Trophoblast cell (in vitro differentiated cells and primary cell): ENCODE measurements at places on chromosomes 11 and 22.

- H3K4me1 ChIP-seq, result peaks cover 8% of the 10 kb centered on the region
- H3K27me3 ChIP-seq, result no peaks in the 10 kb centered on the region
- peaks cover 1% of the 10 kb centered on the region for H3K36me3 ChIP-seq
- H3K27ac ChIP-seq, result no peak overlapping the region
- DNase-seq, result no peak
These were observed 160.2 kb downstream of the LDLRAD3 start for GRCh38 chr11:36103933-36104530.

DNA sequence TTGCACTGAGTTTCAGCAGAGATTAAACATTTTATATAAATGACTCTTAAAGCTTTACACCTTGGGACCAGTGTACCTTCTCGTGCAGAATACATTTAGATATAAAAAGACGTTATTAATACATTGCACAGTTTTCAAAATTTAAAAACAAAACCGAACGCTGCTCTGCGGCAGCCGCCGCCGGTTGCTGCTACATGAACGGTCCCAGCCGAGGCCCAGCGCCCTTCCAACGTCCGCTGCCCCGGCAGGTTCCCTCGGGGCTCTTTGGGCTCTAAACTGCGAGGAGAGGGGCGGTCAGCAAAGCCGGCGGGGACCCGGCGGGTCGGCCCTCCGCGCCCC is 2.0 kb downstream of the CDKN1C start:
- DNase-seq, result no peak
- peak overlapping the region; percentile 70 for H3K4me3 ChIP-seq
- peaks cover 12% of the 10 kb centered on the region for H3K27me3 ChIP-seq
- peaks cover 8% of the 10 kb centered on the region for H3K36me3 ChIP-seq

DNA sequence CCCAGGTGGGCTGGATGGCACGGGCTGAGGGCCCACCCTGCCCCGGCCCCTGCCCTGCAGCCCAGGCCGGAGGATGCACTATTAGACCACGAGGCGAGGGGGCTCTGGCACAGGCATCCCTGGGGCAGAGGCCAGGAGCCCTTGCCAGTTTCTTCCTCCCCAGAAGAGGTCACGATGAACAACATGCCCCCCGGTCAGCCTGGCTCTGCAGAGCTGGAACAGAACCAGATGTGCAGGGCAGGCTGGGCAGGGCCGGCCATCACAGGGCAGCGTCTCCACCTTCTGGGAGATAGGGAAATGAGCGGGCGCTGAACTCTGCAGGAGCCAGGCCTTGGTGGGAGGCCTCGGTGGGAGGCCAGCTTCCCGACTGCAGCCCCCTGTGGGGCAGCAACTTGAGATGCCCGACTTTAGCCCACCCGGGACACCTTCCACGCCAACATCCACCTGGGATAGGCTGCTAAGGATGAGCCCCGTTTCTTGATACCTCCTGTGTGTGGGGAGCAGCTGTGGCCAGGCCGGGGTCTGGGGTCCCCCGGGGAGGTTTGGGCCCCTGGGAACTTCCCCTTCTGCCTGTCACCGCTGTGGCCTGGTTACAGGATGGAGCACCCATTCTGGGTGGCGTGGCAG is 21.8 kb upstream of the GNB1L start:
- H3K27me3 ChIP-seq, result no peaks in the 10 kb centered on the region
- no peak for DNase-seq
- H3K4me3 ChIP-seq, result no peak overlapping the region

- no peaks in the 10 kb centered on the region for H3K4me1 ChIP-seq
- no peak overlapping the region for H3K4me3 ChIP-seq
- H3K36me3 ChIP-seq, result no peaks in the 10 kb centered on the region
- DNase-seq, result no peak
These were observed 444.4 kb downstream of the DLG2 start for GRCh38 chr11:85182441-85183387.

- H3K4me3 ChIP-seq, result no peak overlapping the region
- H3K4me1 ChIP-seq, result peaks cover 44% of the 10 kb centered on the region
- H3K27me3 ChIP-seq, result no peaks in the 10 kb centered on the region
- H3K36me3 ChIP-seq, result peaks cover 8% of the 10 kb centered on the region
- peak; percentile 52 for DNase-seq
These were observed 4.7 kb downstream of the YPEL4 start for GRCh38 chr11:57644748-57645688.

- H3K27me3 ChIP-seq, result no peaks in the 10 kb centered on the region
- no peak overlapping the region for H3K27ac ChIP-seq
- DNase-seq, result no peak
- H3K4me3 ChIP-seq, result no peak overlapping the region
- H3K36me3 ChIP-seq, result no peaks in the 10 kb centered on the region
- no peaks in the 10 kb centered on the region for H3K4me1 ChIP-seq
These were observed 1152.1 kb downstream of the TBC1D22A start for GRCh38 chr22:47914481-47915097.

GRCh38 chr11:107998761-107999160 is 9.9 kb upstream of the CUL5 start:
- H3K4me1 ChIP-seq, result no peaks in the 10 kb centered on the region
- DNase-seq, result no peak
- H3K36me3 ChIP-seq, result no peaks in the 10 kb centered on the region
- H3K27me3 ChIP-seq, result no peaks in the 10 kb centered on the region
- H3K27ac ChIP-seq, result no peak overlapping the region

- DNase-seq, result peak; percentile 47
- H3K27ac ChIP-seq, result peak overlapping the region; percentile 62
- no peaks in the 10 kb centered on the region for H3K36me3 ChIP-seq
- peaks cover 4% of the 10 kb centered on the region for H3K4me1 ChIP-seq
- H3K4me3 ChIP-seq, result no peak overlapping the region
These were observed 32.5 kb downstream of the CSTF3 start for GRCh38 chr11:33128739-33129138.

DNA sequence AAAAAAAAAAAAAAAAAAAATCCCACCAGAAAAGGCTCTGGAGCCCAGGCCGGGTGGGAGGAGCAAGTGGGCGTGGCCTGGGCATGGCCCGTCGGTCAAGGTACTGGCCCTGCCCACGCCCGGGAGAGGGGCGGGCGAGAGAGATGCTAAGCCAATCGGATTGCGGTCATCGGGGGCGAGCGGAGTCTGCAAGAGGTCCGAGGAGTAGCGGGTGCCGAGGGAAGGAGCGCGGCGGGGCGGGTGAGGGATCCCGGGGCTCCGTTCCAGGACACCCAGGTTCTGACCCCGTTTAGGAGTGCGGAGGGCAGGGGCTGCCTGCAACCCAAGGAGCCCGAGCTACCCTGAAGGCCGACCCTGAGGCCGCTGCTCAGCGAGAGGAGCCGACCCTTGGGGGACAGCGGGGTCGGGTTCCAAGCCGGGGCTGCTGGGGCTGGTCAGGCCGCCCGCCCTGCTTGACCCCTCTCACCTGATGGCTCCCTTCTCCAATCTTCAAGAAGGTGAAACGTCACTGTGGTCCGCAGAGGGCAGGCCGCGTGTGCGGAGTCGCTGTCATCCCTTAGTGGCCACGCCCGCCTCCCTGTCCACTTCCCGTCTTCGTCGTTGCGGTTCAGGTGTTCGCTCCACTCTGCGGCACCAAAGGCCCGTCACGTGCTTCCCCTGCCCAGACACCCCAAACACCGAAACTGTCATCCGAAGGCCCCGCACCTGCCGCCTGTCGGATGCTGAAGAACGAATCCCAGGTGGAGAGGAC is 11.1 kb upstream of the TAB1 start:
- peak overlapping the region; percentile 74 for H3K4me3 ChIP-seq
- H3K27me3 ChIP-seq, result no peaks in the 10 kb centered on the region
- H3K36me3 ChIP-seq, result no peaks in the 10 kb centered on the region
- DNase-seq, result peak; percentile 78
- H3K27ac ChIP-seq, result no peak overlapping the region

DNA sequence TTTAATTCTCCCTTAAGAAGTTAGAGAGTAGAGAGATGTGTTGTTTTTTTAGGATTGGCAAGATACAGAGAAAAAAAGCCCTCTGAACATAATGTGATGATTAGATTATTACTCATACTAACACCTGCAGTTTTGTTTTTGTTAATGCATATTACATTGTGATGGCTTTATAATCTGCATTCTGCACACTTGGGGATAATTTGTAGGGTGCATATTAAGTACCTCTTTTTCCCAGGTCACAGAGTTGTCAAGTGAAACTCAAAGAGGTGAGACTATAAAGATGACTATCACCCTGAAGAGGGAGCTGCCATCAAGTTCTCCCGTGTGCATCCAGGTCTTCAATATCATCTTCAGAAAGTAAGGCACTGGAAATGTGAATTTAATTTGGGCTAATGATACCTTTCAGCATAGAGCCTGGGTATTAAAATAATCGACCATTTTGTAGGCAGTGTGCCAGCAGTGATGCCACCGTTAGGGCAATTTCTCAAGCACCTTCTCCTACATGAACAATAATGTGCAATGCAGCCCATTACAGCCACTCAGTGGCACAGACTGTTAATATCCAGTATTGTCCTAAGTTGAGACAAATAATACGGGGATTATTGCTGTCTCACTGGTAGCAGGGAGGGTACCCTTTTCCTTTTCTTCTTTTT is 16.2 kb downstream of the PIWIL4 start:
- no peaks in the 10 kb centered on the region for H3K27me3 ChIP-seq
- no peak for DNase-seq
- no peaks in the 10 kb centered on the region for H3K36me3 ChIP-seq
- no peak overlapping the region for H3K27ac ChIP-seq

DNA sequence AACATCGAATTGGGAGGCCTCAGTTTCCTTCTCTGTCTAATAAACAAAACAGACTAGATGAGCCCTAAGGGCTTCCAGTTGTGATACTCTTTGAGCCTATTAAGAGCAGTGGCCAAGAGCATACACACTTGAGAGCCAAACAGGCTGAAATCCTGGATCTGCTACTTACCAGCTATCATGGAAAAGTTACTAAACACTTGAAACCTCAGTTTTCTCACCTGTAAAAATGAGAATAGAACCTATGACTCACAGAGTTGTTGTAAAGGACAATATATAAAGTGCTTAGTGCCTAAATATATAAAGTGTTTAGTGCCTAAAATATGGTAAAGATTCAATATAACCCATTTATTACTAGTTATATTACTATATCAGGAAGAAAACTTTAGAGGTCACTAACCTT is 23.7 kb upstream of the GDPD4 start:
- no peak for DNase-seq
- no peak overlapping the region for H3K4me3 ChIP-seq
- no peak overlapping the region for H3K27ac ChIP-seq
- no peaks in the 10 kb centered on the region for H3K27me3 ChIP-seq

DNA sequence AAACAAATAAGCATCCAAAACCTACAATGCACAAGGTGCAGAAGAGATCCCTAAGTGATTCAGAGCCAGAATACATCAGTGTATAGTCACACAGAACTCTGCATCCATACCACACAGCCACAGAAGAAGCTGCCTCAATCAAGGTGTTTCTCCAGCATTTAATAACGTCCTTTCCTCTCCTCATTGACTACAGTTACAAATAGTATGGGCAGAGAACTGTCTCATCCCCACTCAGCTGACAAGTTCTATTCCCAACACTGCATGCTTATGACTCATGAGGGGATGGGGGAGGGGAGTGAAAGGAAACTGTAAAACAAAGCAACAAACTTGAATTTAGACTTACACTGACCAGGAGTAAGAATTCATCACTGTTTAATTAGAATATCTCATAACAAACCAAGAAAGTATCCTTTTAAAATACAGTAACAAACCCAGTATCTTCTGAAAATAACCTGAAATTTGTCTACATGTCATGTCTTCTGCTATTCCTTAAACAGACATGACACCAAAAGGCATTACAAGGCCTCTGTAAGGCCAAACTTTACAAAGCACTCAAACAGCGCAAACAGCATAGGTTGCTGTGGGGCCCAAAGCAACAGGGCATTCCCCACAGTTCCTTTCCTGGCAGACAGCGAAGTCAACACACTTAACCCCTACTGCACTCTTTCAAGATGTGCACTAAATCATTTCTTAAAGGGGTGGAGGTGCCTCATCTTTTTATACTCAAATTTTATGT is 29.3 kb downstream of the CELF1 start:
- no peaks in the 10 kb centered on the region for H3K27me3 ChIP-seq
- H3K4me1 ChIP-seq, result peaks cover 12% of the 10 kb centered on the region
- no peaks in the 10 kb centered on the region for H3K36me3 ChIP-seq
- H3K4me3 ChIP-seq, result no peak overlapping the region
- DNase-seq, result no peak
- H3K27ac ChIP-seq, result peak overlapping the region; percentile 86
